ENCODE measurements at places on chromosomes 5 and 9.

DNA sequence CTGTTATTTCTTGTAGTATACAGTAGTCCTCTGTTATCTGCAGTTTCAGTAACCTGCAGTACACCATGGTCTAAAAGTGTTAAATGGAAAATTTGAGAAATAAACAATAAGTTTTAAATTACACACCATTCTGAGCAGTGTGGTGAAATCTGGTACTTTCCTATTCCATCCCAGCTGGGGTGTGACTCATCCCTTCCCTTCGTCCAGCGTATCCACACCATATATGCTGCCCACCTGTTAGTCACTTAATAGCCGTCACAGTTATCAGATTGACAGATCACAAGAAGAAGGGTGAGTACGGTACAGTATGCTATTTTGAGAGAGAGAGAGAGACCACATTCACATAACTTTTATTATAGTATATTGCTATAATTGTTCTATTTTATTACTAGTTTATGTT, 28.9 kb downstream of the FAM151B start:
- no peak for DNase-seq

DNA sequence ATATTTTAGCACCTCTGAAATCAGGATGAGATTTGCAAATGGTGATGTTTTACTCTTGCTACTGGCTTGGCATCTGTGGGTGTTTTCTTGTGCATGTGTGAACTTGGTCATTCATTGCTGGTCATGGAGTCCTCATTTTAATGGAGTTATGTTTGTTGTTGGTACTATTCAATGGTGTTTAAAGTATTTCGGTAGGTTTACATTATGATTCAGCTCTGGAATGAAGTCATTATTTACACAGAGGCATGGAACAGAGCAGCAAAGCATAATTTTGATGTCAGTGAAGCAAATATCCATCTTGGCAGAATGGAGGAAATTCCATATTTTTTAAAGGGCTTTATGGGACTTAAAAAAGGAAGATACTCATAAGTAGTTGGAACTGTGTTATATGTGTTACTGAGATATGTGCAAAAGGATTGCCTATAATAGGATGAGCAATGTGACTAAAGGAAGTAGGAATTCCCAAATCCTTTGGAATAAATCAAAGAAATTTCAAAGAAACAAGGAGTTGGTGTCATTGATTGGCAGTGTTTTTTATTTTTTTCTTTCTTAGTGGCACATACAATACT, 147.4 kb downstream of the ACTBL2 start:
- DNase-seq, result no peak

- DNase-seq, result no peak
Measured at GRCh38 chr9:130908878-130909355, 12.3 kb upstream of the QRFP start.

- no peak for DNase-seq
Measured at GRCh38 chr5:161001604-161002003, 149.6 kb upstream of the ATP10B start.

DNA sequence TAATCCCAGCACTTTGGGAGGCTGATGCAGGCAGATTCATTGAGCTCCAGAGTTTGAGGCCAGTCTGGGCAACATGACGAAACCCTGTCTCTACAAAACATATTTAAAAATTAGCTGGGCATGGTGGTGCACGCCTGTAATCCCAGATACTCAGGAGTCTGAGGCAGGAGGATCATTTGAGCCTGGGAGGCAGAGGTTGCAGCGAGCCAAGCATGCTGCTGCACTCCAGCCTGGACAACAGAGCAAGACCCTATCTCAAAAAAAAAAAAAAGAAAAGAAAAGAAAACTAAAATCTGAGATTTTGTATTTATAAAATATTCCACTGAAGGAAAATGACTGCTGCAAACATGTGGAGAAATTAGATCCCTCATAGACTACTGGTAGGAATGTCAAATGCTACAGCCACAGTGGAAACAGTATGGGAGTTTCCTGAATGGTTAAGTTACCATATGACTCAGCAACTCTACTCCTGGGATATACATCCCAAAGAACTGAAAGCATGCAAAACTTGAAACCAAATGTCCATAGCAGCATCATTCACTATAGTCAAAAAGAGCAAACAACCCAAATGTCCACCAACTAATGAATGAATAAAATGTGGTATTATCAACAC, 106.1 kb downstream of the UBAP2 start:
- no peak for DNase-seq

DNA sequence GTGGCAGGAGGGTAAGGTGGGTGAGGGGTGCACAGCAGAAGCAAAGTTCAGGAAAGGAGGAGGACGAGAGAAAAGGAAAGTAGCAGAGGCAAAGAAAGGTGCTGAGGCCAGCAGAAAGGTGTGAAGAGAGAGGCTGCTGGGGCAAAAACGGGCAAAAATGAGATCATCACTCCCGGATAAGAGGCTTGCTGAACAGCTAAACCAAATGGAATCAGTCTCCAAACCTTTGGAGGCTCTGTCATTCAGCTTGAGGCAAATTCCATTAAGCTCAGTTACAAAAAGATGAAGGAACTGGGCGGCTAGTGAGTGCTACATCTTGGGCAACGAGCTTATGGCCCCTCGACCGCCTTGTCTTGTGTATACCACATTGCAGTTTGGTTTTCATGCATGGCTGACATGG, 136.4 kb downstream of the FSTL4 start:
- DNase-seq, result no peak

DNA sequence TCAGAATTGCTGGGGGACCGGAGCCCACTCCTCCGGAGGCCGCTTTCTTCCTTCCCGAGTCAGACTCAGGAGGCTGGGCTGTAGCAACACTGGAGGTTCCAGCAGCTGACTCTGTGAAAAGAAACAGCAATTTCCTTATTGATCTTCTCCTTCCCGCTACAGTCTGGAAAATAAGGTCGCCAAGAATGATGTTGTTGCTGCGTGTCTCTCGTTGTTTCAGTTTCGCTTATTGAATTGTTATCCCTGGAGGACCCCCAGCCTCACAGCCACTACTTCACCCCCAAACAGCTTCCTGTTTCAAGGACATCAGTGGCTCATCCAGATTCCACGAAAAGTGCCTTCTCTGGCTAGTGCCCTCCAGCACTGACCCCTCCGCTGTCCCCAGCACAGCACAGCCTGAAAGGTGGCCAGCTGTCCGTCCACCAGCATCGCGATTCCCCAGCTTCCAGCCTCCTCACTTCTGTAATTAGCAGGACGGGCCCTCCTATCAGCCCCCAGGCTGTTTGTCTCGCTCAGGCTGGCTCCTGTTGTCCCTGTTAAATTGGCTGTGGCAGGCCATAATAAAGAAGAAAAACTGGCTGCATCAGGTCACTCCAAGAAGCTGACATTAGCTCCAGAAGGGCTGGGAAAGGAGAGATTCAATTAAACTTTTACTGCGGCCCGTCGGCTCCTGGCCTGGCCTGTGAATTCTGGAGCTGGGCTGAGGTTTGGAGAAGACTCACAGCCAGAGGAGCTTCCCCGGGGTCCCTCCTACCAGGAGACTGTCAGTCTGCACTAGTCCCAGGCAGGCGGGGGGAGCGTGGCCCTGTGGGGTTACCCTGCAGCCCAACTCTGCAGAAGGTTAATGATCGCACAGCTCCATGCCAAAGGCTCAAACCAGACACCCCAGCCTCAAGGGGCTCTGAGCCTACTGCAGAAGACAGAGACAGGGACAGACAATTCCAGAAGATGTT, 40.5 kb downstream of the OLFM1 start:
- no peak for DNase-seq

GRCh38 chr9:18683312-18683711, 209.4 kb downstream of the ADAMTSL1 start:
- DNase-seq, result no peak

DNA sequence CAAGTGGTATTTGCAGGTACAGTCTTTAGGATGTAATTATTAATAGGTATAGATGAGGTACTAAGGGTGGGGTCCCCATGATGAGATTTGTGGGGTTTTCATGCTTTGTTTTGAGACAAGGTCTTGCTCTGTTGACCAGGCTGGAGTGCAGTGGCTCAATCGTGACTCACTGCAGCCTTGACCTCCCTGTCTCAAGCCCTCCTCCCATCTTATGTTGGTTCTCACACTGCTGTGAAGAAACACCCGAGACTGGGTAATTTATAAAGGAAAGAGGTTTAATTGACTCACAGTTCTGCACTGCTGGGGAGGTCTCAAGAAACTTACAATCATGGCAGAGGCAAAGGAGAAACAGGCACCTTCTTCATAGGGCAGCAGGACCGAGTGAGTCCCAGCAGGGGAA, 217.5 kb downstream of the CDK5RAP2 start:
- no peak for DNase-seq

All from CD4-positive, alpha-beta T cell treated with Interleukin-17A for 1 hour (primary cell).